ENCODE measurements at places on chromosomes 6 and 20.

DNA sequence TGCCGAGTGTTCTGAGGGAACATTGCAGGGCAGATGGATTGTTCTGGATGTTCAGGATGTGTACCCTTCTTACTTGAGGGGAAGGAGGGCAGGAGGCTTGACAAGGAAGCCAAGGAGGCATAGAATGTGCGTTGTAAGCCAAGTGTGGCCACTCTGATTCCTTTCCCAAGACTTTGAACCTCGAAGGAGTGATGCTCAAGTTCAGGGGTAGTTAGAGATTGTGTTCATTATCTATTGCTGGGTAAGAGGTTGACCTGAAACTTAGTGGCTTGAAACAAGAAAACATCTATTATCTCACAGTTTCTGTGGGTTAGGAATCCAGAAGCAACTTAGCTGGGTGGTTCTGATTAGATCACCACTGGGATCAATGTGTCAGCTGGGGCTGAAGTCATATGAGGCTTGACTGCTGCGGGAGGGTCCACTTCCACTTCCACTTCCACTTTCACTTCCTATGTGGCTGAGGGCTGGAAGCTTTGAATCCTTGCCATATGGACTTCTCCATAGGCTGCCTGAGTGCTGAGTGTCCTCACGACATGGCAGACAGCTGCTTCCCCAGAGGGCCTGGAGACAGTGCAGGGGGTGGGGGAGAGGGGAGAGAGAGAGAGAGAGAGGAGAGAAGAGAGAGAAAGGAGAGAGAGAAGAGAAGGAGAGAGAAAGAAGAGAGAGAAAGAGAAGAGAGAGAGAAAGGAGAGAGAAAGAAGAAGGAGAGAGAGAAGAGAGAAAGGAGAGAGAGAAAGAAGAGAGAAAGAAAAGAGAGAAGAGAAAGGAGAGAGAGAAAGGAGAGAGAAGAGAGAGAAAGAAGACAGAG, 6.9 kb upstream of the CD40 start:
- DNase-seq, result no peak

GRCh38 chr6:79586548-79586947, 44.6 kb upstream of the SH3BGRL2 start:
- no peak for DNase-seq

GRCh38 chr6:86153521-86153920, 510.8 kb upstream of the SYNCRIP start:
- no peak for DNase-seq

DNA sequence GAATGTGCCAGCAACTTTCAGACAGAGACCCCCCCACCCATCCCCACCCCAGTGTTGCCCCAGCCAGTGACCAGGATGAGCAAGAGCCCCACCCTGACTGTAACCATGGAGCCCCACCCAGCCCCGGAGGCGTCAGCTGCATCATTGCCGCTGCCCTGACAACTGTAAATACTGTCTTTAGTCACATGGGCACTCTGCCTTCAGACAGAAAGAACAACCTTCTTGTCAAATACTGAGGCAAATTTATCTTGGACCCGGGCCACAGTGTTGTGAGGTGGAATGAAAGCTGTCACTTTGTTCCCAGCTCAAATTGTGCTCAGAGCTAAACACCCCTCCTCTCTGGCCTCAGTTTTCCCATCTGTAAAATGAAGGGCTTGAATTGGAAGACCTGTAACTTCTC, 23.7 kb downstream of the MOCS3 start:
- no peak for DNase-seq

GRCh38 chr6:120981835-120982234, 352.4 kb downstream of the TBC1D32 start:
- no peak for DNase-seq

GRCh38 chr6:27495386-27496135, 22.7 kb upstream of the ZNF184 start:
- no peak for DNase-seq

Data from CMK (cell line).